Neural progenitor cell (in vitro differentiated cells): ENCODE measurements at places on chromosomes 4 and X.

GRCh38 chr4:74583089-74583700 lies 138.3 kb downstream of the AREG start:
- no peak for DNase-seq

DNA sequence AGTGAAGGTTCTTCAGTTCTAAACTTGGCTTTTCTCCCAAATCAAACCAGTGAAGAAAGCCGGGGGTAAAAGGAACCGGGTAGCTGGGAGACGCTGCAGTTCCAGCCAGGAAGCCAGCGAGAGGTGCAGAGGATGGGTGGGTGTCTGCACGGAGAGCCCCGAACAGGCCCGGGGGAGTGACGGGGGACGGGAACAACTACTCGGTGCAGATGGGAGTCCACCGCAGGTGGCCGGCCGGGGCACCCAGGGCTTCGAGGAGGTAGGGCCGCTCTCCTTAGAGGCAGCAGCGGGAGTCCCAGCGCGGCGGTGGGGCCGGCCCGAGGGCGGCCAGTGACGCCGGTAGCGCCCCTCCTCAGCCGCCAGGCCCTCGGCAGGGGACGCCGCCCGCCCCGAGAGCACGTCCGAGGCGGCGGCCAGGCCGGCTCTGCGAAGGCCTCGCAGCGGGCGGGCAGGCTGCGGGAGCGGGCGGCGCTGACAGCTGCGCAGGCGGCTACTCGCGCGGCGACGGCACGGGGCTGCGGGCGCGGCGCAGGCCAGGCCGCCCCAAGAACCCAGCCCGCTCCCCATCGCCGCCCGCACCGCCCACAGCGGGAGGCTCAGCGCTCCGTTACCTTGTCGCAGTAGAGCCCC lies 449 bp downstream of the FBXL5 start:
- peak; percentile 86 for DNase-seq

DNA sequence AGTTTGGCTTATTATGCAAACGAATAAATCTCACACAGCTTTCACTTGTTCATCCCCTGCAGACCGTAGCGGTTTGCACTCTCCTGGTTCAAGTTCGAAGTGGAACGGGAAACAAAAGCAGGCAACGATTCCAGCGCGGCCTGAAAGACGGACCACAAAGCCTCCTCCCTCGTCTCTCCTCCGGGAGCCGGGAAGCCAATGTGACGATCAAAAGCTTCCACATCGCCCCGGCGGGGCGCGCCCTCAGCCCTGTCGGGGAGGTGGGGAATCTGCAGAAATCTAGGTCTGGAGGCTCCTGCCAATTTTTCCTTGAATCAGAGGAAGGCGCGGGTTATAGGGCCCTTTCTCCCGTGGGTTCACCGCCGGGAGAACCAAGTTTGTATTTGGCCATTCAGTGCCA lies 16.9 kb upstream of the ZIC3 start:
- DNase-seq: peak; percentile 46

DNA sequence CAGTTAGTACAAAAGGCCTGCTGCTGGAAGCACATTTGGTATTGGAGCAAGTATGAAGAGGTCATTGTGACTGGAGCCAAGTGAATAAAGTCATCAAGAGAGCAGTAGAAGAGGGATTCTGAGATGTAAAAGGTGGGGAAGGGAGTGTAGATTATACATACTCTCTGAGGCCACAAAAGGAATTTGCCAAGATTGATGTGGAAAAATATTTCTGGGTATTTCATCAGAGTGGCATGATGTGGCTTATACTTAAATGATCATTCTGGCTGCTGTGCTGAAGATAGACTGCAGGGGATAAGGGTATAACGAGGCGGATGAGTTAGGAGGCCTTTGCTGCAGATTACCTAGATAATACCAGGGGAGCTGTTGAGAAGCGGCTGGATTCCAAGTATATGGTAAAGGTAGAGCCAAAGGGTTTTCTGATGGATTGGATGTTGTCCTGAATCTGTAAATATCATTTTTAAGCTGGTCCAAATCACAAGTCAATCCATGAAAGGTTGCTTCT lies 231.8 kb upstream of the AGA start:
- DNase-seq: no peak

DNA sequence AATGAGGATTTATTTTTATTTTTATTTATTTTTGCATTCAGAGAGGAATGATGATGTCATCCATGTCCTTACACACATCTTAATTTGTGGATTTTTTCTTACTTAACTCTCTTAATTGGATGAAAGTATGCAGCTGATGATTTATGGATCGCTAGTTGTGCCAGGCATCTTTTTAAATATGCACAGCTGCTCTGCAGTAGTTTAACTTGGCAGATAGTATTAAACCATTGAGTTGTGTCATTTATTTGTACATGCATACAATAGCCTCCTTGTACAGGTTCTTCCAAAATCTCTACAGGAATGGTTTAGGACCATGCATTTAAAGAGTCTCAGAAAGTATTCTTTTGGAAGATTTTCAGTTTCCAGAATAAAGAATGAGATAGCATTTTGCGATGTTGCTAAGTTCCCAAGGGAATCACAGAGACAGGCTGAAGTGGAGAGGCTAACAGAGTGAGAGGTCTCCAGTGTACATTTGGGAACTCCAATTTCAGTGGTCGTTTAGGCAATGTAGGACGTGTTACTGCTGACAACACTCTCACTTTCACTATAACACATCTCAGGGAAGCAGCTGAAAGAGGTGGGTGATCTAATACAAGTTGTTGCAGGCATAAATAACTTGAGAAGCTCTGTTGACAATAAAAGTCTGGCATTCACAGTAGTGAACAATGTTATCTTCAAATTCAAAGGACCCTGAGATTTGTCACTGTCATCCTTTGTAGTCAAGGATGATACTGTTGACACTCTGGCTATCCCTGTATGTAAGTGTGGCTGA lies 49.9 kb upstream of the SCRG1 start:
- DNase-seq: no peak

- DNase-seq: no peak
Measured at GRCh38 chr4:138911909-138912703, 103.5 kb upstream of the NOCT start.

GRCh38 chr4:123469245-123469644 lies 72.7 kb downstream of the SPRY1 start:
- DNase-seq: no peak

DNA sequence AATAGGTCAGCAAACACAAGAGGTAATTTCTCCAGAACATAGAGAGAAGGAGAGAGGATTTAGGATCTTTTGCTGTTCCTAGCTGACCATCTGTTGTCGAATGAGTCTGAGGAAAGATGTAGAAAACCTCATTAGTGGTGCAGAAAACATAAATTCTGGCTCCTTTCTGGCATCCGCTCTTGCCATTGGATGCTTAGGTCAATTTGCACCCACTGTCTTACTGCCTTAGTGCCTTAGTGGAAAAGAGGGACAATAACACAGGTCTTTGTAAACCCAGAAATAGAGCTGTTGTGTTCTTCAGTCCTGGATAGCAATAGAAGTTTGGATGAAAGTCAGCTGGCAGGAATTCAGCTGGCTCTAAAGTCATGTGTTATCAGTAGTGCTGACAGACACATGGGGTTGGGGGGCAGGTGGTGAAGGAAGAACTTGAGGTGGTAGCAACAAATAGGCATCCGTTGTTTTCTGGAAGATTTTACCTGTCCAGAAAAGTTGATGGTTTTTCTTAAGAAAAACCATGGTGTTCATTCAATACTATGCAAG lies 78.2 kb downstream of the GLRA2 start:
- no peak for DNase-seq

DNA sequence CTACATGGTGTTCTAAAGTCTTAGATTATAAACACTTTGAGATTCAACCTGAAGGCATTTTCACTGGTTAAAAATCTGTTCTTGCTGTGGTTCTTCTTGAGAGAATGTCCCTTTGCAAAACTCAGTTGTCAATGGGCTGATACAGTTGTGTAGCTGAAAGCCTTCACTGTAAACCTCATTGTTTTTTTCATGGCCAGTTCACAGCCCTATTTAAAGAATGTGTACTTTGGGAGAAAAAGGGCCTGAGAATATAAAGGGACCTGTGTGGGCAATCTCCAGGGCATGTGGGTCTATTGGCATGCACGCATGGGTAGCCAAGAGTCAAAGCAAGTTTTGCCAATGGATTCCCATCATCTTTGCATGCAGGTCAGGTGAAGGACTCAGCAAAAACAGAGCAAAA lies 7.8 kb upstream of the MAP7D3 start:
- DNase-seq: no peak

DNA sequence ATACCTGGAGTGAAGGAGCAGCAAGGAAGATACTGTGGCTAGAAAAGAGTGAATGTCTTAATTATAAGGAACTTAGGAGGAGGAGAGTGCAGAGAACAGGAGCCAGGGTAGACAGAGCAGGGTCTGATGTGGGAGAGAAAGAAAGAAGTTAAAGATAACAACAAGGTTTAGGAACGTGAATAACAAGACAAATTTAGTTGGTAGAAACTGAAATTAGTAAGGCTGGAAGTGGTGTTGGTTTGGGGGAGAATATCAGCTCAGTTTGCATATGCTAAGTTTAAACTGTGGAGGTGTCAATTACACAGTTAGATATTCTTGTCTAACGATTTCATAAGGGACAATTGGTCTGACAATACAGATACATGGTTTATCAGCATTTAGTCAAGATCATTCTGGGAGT lies 1123.7 kb upstream of the PABPC4L start:
- no peak for DNase-seq

DNA sequence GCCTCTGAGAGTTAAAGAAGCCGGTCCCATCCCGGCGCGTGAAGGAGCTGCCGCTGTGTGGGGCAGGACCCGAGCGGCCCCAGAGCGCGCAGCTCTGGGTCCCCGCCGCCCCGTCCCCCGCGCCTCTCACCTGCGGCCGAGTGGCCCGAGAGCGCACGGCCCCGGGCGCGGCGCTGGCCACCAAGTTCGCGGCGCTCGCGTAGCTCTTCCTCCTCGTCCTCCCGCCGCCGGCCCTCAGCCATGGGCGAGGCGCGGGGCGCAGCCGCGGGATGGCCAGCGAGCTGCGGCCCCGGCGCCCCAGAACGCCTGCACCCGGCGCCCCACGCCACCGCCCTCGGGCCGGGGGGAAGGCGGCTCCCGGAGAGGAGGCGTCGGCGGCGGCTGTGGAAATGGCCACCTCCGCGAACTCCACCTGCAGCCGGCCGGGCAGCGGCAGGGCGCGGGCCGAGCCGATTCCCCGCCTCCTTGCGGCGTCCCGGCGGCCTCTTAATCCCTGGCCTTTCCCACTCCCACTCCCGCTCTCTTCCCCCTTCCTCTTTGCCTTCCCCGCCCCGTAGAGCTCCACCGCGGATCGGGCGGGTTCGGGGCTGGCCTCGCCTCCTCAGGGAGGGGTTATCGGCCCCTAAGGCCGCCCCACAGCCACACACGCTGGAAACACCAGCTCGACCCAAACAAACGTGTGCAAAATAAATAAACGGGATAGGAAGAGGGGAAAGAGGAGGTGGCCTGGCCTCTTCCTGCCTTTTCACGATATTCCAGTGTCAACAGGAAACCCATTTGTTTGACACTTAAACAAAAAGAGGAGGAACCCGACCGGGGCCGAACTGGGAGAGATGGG lies at the start of gene SH3D19:
SH3D19 (minus strand) TSS at position 495 of the 838 bp plus-strand sequence; CDS start at position 242, 253 bp downstream.
- peak; percentile 78 for DNase-seq

DNA sequence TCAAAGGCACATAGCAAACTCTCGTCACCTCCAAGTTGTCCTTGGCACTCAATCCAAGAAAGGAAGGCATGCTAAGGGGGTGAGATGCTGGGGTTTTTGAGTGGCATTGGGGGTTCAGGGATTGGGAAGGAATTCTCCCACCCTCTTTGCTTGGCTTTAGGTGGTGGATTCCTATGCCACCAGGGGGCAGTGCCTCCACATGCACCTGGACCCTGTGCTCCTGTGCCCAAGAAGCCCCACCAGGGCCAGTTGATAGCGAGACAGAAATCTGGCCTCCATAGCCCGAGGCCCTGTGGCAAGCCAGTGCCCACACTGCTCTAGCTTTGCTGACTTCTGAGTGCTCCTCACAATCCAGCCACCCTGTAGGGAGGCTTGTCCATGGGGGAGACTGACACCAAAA lies 2.0 kb upstream of the FATE1 start:
- peak; percentile 52 for DNase-seq

DNA sequence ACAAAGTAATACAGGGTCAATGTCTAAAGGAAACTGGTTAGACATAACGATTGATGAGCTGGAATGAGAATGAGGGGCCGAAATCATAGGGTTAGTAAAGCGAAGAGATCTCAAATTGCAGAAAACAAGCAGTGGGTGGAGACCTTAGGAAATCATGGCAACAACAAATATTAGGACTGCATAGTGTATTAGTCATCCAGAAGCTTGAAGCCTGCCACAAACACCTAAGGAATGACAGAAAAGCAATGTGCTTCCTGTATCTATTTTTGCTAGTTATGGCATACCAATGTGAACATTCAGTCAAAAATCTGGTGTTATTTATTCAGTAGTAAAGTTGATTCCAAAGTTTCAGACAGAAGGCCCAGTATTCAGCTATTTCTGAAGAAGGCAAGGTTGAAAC lies 410.9 kb upstream of the CT83 start:
- no peak for DNase-seq

- DNase-seq: peak; percentile 70
Measured at GRCh38 chr4:37389967-37390580, 145.5 kb downstream of the NWD2 start.

- DNase-seq: no peak
Measured at GRCh38 chr4:164768516-164768915, 14.6 kb downstream of the SMIM31 start.

- no peak for DNase-seq
Measured at GRCh38 chr4:38456096-38456495, 207.9 kb upstream of the KLF3 start.

- DNase-seq: peak; percentile 76
Measured at GRCh38 chr4:112031712-112032328, 113.4 kb upstream of the FAM241A start.

- DNase-seq: no peak
Measured at GRCh38 chr4:45621971-45622370, 501.9 kb downstream of the GABRG1 start.

GRCh38 chr4:16315456-16315855 lies 89.2 kb upstream of the TAPT1 start:
- DNase-seq: no peak

GRCh38 chr4:127212701-127213100 lies 420.1 kb upstream of the INTU start:
- DNase-seq: no peak

DNA sequence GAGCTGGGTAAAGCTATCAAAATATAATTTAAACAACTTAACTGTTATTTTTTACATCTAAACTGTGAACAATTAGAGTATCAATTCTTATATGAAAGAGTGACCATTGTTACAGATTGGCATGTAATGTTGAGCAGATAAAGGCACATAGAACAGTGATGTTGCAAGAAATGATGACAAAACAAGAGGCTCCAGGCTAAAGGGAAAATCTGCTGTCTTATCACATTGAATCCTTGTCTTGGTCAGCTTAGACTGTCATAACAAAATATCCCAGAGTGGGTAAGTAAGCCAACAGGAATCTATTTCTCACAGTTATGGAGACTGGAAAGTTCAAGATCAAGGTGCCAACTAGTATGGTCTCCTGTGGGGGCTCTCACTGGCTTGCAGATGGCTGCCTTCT lies 154.1 kb upstream of the PPP3CA start:
- no peak for DNase-seq

DNA sequence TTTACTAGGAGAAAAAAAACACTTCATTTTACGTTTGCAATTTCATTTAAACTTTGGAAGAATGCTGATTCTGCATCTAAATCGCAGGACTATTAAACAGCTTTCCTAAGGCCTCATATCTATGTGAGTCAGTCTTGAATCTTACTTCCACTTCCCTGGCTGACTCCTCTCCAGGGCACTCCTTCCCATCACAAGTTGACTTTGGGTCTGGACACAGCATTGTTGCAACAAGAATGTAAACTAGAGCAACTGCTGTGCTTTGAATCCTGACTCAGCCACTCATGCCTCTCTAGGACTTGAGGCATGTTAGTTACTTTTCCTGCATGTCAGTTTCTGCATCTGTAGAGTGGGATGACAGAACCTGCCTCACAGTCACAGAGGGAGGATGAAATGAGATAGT lies 413.8 kb downstream of the FAT4 start:
- peak; percentile 34 for DNase-seq

- DNase-seq: no peak
Measured at GRCh38 chr4:40546969-40547788, 82.5 kb downstream of the RBM47 start.
